ENCODE measurements at places on chromosomes 3 and 15.

GRCh38 chr3:32406486-32407408 is 15.1 kb downstream of the CMTM7 start:
- no peak for DNase-seq

GRCh38 chr3:158152186-158152585 is 42.3 kb downstream of the RSRC1 start:
- no peak for DNase-seq

GRCh38 chr15:58241872-58242271 is 103.7 kb downstream of the AQP9 start:
- DNase-seq: no peak

DNA sequence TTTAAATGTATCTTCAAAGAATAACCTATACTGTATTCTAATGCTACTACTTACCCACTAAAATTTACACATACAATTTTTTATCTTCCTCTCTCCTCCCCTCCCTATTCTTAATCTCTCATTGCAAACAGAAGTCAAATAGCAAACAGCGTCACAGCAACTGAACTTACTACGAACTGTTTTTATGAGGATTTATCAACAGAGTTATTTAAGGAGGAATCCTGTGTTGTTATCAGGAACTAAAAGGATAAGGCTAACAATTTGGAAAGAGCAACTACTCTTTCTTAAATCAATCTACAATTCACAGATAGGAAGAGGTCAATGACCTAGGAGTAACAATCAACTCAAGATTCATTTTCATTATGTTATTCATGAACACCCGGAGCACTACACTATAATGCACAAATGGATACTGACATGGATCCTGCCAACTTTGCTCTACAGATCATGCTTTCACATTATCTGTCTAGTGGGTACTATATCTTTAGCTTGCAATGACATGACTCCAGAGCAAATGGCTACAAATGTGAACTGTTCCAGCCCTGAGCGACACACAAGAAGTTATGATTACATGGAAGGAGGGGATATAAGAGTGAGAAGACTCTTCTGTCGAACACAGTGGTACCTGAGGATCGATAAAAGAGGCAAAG is 984 bp downstream of the FGF7 start:
- DNase-seq: no peak

DNA sequence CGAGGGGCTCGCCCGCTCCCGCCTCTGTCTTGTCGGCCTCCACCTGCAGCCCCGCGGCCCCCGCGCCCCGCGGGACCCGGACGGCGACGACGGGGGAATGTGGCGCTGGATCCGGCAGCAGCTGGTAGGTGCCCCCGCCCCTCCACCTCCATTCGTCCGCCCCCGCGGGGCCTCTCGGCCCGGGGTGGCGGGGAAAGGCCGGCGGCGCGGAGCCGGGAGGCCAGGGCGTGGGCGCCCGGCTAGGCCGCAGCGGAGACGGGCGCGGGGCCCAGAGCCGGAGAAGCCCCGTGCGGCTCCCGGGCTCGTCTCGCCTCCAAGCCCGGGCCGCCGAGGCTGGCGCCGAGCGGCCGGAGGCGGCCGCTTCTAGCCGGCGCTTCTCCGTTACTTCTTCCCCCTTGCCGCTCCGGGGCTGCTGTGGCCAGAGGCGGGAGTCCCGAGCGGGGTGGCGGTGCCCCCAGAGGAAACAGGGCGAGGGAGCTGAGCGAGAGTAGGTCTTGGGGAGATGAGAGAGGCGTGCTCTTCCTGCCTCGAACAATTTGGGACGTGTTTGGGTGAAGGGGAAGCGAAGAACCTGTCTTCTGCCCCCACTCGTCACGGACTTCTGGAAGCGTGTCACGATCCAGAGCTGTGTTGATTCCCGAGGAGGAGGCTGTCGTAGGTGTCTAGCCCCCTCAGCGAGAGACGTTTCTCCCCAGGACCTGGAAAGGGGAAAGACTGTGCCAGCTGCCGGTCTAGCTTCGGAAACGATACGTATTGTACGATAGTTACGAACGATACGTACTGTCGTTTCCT is 555 bp downstream of the ATP11B start:
- DNase-seq: no peak

GRCh38 chr15:80684697-80685096 is 10.4 kb upstream of the ABHD17C start:
- DNase-seq: no peak

Data from GM18507 (cell line).